ENCODE measurements at places on chromosomes 4 and X.
A peak's percentile ranks its signal among the peaks of the same experiment; 100 is the strongest.

- DNase-seq = no peak
These were observed 8.3 kb upstream of the DLG3 start for GRCh38 chrX:70436343-70436742.

DNA sequence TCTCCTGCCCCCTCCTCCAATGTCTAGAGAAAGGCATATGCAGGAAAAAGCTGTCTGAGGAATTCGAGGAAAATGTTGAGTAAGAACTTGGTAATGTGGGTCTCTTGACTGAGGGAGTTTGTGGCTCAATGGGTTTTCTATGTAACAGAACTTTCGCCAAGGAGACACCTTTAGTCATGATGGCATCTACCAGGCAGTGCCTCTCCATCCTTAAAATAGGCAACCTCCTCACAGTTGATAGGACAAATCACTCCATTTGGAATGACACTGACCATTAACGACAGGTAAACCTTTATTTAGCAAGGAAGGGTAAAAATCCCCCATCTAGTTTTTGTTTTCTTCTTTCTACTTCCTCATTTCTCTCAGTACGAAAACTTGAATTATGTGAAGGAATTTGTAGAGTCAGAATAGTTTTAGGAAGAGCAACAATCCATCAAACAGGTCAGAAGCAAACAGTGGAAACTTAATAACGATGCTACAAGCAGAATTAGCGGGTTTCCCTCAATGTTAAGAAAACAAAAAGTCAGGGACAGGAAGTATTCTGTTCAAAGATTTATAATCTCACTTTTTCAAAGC lies 2.7 kb downstream of the GSX2 start:
- no peak for DNase-seq

DNA sequence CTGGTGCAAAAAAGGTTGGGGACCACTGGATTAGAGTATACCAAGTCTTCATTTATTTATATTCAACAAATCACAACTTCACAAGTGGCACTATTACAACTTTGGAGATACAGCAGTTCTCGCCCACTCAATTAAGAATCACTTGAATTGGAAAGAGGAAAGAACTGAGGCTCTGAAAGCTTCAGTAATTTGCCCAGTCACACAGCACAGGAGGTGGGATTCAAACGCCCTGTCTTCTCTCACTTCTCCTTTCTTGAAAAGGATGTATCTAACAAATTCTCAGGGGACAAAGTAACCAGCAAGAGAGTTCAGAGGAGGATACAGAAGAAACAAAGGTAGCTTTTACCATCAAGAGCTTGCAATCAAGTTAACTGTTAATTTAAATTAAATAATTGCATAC lies 12.4 kb downstream of the SMIM14 start:
- no peak for DNase-seq

DNA sequence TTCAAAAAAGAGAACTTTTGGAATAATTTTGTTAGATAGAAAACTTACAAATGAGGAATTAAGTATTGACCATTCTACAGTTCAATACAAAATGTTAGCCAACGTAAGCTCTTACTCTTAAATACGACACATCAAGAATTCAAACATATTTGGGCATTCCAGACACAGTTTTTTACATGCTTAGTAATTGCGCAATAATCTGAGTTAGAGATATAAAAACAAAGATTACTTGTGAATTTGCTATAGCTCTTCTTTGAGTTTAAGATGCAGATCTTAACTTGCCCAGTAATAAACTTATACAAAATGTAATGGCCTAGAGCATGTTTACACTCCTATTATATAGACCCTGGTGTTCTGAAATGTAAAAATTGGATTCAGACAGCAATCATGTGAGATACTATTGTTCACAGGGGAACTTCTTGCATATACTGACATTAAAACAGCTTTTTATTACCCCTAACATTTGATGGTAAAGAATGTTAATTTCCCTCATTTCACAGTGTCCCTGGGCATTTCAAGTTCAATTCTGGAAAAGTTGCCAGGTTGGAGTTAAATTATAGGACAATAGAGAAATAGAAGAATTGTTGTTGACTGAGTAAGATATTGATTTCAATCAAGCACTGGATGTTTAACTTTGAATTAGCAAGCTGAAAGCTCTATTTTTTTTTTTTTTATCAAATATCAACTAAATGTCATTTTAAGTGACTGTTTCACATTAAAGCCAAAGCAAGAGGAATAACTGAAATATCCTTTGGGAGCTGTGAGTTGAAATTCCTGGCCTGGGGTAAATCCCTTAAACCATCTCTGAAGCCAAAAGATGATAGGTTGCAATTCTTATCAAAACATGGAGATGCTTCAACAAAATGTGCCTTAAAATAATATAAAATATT lies 910 bp downstream of the HPGDS start:
- DNase-seq = no peak

GRCh38 chr4:43224559-43224958 lies 332.0 kb downstream of the GRXCR1 start:
- DNase-seq = no peak

DNA sequence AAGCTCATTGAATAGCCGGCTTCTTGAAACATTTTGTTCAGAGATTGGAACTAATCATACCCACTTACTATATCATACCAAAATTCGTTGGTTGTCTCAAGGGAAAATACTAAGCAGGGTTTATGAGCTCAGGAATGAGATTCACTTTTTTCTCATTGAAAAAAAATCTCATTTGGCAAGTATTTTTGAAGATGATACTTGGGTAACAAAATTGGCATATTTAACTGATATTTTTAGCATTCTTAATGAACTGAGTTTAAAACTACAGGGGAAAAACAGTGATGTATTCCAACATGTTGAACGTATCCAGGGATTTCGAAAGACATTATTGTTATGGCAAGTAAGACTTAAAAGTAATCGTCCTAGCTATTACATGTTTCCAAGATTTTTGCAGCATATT lies 6.4 kb downstream of the FAM200B start:
- no peak for DNase-seq

DNA sequence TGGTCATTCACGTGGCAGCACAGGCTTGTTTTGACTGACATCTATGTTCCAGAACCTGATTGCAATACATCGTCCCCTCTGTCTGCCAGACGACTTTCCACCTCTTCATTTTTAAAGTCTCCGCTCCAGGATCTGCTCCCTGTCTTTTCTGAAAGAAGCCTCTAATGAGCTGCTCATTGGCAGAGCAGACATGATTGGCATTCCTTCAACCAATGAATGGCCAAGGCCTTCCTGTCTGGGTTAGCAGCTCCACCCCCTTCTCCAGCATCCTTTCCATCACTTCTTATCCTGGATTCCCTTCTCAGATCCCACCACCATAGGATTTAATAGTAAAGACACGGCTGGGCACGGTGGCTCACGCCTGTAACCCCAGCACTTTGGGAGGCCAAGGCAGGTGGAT lies 202.7 kb upstream of the KLF3 start:
- DNase-seq = no peak

GRCh38 chr4:80011636-80012236 lies 61.3 kb downstream of the ANTXR2 start:
- DNase-seq = no peak

DNA sequence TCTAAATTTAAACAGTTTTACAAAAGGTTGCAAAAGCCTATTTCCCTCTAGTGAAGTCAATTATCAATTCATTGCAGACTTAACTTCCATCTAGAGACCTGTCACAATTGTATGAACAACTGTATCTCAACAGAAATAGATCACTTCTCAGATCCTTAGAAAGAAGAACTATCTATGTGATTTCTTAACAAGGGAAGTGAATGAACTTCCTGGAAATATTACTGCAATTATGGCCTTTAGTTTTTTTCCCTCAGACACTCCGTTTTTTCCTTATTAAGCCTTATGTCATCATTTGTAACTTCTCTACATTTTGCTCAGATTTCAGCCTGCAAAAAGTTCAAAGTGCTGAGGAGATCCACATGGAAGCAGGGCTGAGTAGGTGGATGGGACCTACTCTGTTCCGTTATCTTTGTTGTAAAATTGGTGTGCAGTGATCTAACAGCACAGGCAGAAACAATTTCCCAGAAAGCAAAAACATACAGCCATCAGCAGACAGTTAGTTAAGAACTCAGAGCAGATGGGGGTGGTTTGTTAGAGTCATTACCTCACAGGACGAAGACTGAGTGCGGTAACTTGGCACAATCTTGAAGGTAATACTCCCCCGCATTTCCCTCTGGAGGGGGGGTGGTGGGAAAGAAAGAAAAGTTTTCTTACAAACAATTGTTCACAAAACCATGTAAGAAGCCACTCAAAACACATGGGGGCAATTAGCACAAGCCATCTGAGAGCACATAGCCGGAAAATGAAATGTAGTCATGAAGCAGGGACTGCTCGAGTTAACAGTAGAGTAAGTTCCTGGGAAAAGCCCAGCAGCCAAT lies 112.3 kb downstream of the NYX start:
- DNase-seq = no peak

DNA sequence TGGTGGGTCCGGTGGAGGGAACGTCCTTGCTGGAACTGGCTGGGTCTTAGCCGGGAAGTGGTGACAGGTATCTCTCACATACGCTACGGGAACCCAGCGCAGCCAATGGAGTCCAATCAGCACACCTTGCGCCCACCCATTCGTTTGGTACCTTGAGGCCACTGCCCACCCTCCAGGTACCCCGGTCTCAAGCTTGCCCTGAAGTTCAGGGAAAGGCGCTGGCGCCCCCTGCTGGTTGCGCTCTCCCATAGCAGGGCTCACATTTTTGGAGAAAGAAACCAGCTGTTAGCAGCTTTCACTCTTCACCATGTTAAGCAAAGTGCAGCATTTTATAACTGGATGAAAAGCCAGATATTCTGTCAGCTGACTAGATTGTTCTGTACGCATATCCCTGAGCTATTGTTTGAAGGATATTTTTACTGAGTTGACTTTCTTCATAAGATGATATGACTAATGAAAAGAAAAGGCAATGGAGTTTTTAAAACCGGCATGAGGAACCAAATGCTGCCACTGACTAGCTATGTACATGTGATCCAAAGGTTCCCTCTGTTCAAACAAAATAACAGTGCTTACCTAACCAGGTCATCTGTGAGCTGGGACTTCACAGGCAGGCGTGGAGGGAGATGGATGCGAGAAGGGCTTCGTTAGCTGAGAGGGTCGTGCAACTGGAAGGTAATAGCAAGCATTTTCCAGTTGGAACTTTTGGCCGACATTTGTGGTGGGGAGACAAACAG lies 43.7 kb downstream of the OTOP1 start:
- DNase-seq = no peak

GRCh38 chr4:54006755-54007154 lies 57.6 kb downstream of the CHIC2 start:
- DNase-seq = no peak

- DNase-seq = no peak
These were observed 50.0 kb upstream of the PCDH7 start for GRCh38 chr4:30670206-30670605.

- no peak for DNase-seq
These were observed 34.0 kb upstream of the TSPAN5 start for GRCh38 chr4:98692411-98692810.

GRCh38 chr4:109703664-109704361 lies 568 bp upstream of the CASP6 start:
- no peak for DNase-seq

GRCh38 chr4:5266991-5267390 lies 215.7 kb downstream of the STK32B start:
- DNase-seq = no peak

DNA sequence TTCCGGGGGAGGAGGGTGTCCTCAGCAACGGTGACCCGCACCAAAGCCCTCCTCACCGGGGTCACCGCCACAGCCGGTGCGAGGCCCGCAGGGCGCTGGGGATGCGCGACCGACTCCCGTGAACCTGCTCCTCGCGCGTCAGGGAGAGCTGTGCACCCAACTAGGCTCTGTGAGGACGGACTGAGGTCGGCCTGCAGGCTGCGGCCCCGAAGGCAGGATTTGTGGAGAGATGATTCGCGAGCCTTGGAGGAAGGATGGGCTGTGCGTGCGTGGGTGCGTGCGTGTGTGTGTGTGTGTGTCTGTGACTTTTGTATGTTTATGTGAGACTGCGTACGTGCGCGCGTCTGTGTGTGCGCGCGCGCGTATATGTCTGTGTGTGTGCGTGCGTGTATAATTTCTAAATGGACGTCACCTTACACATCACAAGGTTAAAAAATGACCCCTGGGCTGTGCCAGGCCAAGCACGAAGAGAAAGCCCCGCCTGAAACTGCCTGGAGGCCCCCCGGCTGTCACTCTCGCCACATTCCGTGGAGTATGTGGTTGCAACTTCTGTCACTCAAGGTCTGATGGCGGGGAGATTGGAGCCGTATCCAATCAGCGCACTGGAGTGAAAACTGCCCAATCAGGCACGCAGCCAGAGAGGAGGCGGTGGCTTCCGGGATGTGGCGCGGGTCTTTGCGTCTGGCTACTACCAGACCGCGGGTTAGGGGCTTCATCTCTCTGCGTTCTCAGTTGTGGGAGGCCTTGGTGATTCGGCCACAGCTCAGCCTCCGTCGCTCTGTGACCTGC lies at the start of gene ZNF141:
ZNF141 (plus strand) TSS at position 672 of the 789 bp plus-strand sequence. CDS start 170 bp downstream, outside the sequence.
- peak; percentile 88 for DNase-seq

DNA sequence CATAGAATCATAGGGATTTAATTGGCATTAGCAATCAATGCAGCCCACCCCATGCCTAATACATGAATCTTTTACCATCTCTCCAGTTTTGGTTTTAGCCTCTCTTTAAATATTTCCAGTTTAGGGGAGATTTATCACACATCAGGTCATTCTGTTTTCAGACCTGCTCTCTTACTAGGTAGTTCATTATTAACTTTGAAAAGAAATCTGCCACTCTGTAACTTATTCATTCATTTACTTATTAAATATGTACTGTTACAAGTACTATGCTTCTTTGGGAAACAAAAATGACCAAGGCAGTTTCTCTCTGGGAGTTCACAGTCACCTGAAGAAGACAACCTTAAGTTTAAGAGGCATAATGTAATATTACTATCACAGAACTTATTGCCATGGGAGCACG lies 62.1 kb downstream of the USO1 start:
- no peak for DNase-seq

GRCh38 chrX:101191217-101191750 lies 28.3 kb upstream of the DRP2 start:
- no peak for DNase-seq

DNA sequence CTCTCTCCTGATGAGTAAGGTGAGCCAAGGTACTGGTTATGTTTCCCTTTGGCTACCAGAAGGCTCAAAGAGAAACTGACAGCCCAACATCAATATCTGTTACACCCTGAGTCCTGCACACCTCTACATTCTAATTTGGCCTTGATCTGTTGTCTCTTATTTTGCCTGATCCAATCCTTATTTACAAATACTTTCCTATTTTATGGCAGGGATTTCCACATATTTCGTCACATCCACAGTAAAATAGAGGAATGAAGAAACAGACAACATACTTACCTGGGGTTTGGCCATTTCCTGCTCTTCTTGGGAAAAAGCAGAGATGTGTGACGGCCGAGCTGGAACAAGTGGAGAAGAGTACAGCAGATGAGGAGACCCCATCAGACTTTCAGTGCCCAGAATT lies 1.5 kb downstream of the ZNF182 start:
- DNase-seq = no peak

DNA sequence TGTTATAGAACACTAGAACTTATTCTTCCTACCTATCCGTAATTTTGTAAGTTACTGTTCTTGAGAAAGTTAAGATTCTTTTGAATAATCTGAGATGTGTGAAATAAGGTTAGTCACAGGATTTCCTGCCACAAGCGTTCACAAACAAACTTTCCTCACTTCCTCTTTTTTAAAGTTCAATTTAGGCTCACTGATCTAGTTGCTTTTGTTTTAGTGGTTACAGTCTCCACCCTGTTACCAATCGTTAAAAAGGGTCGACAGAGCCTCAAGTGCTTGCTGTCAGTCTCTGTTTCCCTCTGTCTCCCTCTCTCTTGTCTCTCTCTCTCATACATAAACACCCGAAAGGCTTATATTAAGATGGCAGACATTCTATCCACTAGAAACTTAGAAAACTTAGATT lies 35.9 kb upstream of the STK26 start:
- DNase-seq = peak; percentile 2

All from T follicular helper cell (primary cell).